ENCODE measurements at places on chromosomes 2 and 18.

- no peak for DNase-seq
These were observed 289.4 kb downstream of the KCNS3 start for GRCh38 chr2:18167871-18168270.

GRCh38 chr2:31284107-31284506 lies 50.2 kb downstream of the EHD3 start:
- no peak for DNase-seq

GRCh38 chr2:38442643-38443541 lies 65.8 kb upstream of the ATL2 start:
- DNase-seq, result no peak

DNA sequence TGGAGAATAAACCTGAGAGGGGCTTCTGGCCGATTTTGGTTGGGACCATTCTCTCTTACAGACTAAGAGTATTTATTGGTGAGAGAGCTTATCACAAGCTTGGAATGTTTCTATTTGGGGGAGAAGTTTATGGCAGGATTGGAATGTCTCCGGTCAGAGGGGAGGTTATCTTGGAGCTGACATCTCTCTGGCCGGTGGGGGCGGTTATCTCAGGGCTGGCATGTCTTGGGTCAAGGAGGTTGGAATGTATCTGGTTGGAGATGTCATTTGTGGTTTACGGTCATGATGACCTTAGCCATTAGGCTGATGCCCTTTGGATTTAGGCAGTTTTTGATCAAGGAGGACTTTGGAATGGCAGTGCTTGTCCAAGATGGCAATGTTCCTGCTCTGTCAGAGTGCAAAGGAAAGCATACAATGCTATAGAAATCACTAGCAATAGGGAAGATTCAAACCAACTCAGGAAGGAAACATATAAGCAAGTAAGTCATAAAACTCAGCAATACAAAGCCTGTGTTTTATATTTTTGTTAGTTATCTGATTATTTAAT lies 362.4 kb upstream of the LRATD1 start:
- DNase-seq, result no peak

GRCh38 chr2:8518979-8519668 lies 162.7 kb upstream of the ID2 start:
- no peak for DNase-seq

GRCh38 chr2:238894226-238894949 lies 46.5 kb downstream of the TWIST2 start:
- DNase-seq, result no peak

DNA sequence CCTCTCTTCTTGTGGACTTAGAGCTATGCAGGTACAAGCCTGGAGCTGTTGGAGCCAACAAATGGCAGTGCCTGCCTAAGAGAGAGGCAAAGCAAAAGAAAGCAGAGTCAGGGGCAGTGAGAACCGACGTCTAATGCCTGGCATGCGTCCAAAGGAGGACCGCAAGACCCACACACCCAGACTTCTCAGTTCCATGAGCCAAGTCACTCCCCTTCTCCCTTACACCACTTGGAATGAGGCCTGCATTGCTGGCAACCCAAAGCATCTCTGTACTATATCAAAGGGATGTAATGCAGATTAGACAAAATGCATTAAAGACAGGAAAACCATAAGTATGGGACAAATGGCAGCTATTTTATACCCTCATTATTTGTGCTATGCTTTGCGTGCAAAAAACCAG lies 49.9 kb upstream of the RNU4ATAC start:
- no peak for DNase-seq

DNA sequence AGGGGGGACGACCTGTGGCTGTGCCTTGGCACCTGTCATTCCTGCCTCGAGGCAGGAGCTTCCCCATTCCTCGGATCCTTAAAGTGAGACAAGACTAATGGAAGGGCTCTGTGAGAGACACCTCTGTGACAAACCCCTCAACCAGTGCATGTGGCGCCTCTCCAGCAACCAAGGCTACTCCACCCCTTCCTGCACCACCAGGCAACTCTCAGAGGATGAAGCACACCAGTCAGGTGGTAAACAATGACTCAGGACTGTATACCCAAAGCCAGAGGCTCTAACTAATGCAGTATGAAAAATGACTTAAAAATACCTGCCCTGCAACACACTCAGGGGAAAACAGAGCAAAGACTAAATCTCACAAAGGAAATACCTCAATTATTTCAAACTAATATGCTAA lies 136.9 kb downstream of the UXS1 start:
- DNase-seq, result no peak

- no peak for DNase-seq
These were observed 71.4 kb upstream of the FAM98A start for GRCh38 chr2:33670392-33670937.

DNA sequence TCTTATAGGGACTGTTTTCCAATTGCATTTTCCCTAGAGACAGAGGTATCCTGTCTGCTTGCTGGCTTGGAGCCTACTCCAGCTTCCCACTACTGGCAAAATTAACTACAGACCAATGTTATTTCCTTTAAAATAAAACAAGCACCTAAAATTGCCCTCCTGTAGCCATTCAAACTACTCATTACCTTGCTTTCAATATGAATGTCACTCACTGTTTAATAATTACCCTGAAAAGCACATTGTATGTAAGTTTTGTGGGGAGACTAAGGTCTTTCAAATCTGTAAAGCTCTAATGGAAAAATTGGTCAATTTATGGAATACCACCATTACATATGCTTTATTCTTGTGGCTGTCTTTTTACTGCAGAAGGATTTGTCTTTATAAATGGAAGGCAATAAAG lies 87.3 kb downstream of the DOCK10 start:
- DNase-seq, result no peak

GRCh38 chr18:73597832-73598615 lies 549.6 kb downstream of the FBXO15 start:
- no peak for DNase-seq

DNA sequence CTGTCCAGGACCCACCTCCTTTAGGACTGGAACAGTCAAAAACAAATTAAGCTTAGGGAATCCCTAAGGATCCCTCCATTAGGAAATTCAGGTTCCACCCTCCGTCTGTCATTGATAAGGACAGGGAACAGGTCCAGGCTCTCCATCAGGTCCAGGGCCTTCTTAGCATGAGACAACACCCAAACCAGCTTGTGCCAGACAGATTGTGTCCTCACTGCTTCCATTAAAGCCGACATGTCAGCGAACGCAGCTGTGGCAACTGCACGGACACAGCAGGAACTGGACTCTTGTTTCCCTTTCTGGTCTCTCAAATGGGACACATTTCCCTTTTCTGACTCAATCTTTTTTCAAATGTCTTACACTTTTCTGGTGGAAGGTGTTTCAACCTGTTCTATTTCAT lies 81.4 kb downstream of the BCL11A start:
- no peak for DNase-seq

- DNase-seq, result no peak
These were observed 404.8 kb downstream of the TXNL1 start for GRCh38 chr18:56233595-56233994.

- DNase-seq, result no peak
These were observed 142.9 kb downstream of the RNF144A start for GRCh38 chr2:7060156-7060555.

DNA sequence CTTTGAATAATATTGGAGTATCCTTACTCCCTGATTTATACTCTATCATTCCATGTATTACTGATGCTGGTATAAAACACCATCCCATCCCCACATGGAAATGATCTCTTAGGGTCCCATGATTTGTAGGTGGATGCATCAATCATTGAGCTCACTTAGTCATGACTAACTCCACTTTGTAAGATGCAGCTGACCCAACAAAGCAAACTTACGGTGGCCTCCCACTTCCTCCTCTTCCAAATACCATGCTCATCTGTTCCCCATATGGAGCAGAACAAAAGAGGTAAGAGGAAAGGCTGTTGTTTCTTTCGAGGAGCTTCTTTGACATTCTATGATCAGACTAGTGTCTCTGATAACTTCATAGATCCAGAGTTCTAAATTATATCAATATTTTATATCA lies 640.2 kb upstream of the SLC39A10 start:
- DNase-seq, result no peak

- no peak for DNase-seq
These were observed 217.4 kb upstream of the DTNA start for GRCh38 chr18:34492652-34493051.

GRCh38 chr2:219119422-219120043 lies 41.1 kb downstream of the NHEJ1 start:
- DNase-seq, result peak; percentile 34

- DNase-seq, result no peak
These were observed 19.6 kb downstream of the ZNF2 start for GRCh38 chr2:95185197-95185596.

GRCh38 chr2:105797298-105797819 lies 52.6 kb downstream of the NCK2 start:
- DNase-seq, result no peak

GRCh38 chr18:62464266-62464665 lies 58.6 kb upstream of the ZCCHC2 start:
- DNase-seq, result no peak

GRCh38 chr2:36425608-36426355 lies 70.2 kb downstream of the CRIM1 start:
- DNase-seq, result no peak

Measured in stimulated activated CD8-positive, alpha-beta memory T cell treated with anti-CD3 and anti-CD28 coated beads, Interleukin-7, amount 100 ng/mL, for 1 hour (primary cell).